ENCODE measurements at places on chromosomes 6 and 20.

DNA sequence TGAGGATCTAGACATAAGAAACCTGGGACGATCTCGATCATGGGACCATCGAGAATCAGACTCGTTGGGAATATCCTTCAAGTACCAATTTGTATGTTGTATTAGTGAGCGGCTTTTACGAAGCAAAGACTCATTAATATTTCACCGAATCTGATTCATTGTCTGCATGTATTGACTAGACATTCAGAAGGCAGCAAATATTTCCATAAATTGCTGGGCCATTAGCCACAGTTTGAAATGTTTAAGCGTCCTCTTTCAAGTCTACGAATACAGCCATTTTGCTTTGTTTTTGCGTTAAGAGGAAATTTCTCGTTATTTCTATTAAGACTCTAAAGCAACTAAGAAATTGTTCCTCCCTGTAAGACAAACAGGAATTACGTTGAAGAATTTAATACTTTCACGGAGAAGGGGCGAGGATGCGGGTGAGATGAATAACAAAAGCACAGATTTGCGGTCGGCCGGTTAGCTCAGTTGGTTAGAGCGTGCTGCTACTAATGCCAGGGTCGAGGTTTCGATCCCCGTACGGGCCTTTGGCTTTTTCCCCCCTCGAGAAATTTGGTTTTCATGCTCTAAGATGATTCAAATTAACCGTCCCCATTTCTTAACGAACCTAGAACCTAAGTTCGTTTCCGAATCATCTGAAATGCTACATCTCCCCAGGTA lies 18.5 kb downstream of the POM121L2 start:
- peak; percentile 63 for DNase-seq

DNA sequence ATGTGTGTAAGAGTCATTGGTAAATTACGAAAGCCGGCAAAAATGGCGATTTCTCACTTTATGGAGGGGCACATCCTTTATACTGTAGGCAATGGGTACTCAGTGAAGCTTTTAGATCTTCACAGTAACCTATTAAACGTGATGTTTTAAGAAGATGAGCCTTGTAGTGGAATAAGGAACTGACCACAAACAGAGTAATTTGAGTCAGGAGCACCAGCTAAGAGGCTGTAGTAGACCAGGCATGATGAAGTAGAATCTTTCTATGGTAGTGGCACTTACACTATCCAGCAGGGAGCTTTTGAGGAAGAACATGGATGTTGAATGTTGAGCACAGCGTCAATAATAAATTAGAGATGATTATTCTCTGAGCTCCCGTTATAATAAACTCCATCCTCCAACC lies 65.9 kb downstream of the HIVEP2 start:
- no peak for DNase-seq

GRCh38 chr20:43658069-43658722 lies 8.7 kb upstream of the MYBL2 start:
- DNase-seq = no peak

DNA sequence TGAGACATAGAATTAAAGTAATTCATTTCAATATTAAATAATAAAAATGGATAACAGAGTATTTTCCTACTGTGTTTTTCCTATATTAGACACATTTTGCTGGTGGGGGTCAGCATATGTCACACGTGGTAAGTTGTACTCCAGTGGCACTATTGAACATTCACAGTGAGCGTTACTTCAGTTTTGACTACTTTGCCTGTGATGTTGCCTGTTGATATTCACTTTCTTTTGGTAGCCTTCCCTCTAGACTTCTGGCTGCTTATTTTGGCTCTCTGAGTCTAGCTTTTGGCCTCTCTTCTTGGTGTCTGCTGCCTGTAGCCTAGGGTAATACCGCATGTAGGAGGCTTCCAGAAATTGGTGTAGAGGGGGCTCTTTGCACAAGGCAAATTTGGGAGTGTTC lies 64.4 kb upstream of the TFB1M start:
- no peak for DNase-seq

DNA sequence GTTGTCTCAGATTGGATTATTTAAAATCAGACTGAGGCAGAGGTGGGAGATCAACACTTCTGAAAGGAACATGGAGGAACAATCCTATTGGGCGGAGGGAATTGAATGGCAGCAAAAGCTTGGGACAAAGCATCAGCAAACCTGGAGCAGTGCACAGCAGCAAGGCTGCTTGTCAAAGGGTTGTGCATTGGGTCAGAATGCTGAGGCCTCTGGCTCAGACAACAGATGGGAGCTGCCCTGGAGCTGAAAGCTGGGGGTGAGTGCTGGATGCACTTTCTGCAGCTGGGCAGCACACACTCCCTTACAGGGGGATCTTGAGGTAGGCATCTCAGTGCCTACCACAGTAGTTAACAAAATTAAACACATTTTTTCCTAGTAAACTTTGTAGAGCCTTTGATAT lies 634.4 kb upstream of the MMS22L start:
- DNase-seq = no peak

DNA sequence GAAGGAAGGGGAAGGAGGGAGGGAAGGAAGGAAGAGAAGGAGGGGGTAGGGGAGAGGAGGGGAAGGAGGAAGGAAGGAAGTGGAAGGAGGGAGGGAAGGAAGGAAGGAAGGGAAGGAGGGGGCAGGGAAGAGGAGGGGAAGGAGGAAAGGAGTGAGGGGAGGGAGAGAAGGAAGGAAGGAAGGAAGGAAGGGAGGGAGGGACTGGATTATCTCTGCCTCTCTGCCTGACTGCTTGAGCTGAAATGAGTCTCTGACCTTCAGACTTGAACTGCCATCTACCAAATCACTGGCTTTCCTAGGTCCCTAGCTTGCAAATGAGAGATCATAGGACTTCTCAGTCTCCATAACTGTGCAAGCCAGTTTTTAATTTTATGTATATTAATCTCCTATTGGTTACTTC lies 436.8 kb downstream of the PREX1 start:
- no peak for DNase-seq

- peak; percentile 29 for DNase-seq
Observed at GRCh38 chr20:44187772-44188709, 1.1 kb upstream of the JPH2 start.

DNA sequence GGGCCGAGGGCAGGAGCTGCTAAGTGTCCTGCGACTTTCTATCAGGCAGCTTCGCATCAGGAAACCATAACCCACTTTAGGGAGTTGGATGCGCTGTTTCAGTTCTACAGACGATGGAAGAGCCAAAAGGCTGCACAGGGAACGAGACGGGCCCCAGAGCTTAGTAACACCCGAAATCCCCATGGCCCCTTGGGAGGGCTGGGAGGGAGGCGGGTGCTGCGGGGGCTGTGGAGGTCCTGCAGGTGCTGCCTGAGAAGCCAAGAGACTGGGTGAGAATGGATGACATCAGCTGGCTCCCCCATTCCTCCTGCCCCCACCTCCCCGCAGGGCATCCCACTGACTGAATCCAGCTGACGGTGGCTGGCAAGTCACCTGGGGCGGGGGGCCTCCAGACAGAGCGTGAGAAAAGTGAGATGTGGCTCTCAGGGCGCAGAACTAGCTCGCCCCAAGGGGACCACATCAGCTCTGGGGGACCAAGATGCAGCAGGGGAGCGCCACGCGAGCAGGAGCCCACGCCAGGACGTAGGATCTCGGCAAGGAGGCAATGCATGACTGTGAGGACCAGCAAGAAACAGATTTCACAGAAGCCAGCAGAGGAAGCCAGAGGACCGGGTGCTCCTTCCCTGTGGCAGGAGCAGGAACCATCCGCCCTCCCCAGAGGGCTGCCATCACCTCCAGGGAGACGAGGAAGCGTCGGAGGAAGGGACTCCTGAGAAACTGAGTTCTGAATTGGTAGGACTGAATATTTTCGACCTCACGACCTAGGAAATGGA lies 36.8 kb downstream of the PNLDC1 start:
- no peak for DNase-seq

GRCh38 chr6:47098570-47098993 lies 56.5 kb upstream of the ADGRF1 start:
- DNase-seq = no peak

DNA sequence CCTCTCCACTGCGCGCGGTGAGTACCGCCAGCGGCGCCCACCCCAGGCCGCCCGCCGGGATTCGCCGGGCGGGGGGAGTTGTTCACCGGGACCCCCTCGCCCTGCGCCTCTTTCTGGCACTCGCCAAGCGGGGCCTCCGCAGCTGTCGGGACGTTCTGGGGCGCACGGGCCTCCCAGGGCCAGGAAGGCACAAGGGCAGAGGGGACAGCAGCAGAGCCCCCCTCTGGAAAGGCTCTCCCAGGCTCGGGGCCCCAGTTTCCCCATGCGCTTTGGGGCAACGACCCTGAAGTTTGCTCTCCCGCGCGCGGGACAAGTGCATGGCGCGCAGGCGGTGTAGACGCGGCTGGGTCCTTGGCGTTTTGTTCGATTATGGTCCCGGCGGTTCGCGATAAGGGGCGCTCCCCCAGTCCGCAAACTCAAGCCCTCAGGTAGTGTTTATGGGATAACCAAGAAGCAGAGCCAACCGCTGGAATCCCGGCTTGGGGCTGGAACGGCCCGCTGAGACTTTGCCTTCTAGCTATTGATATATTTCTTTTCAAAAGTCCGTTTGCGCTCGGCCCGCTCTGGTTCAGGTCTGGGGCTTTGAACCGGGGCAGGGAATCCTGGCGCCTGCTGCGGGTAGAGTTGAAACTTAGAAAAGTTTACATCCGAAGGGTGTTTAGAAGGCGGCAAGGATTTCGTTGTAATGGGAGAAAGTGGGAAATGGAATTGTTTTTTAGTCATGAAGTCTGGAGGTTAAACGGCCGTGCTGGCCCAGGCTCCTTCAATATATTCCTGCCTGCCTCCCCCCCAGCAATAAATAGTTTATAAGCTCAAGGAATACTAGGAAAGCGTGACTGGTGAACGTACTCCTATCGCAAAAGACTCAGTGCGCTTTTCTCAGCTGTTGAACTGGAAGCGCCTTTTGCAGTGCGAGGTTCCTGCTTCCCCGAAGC lies 595 bp downstream of the EYA2 start:
- peak; percentile 83 for DNase-seq

DNA sequence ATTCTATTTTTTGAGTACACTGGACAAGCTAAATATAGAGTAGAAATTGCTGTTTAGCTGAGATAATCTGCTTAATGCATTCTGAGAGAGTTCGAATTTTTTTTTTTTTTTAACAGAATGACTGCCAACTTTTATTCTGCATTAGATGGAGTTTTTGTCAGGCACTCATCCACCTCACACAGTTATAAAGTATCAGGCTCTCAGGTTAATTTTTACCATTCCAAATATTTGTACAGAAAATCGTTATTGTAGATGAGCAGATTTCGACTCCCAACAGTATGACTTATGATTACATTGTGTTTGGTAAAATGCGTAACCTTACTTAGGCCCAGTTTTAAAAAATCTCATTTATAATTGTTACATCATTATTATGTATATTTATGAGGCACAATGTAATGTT lies 1731.0 kb downstream of the GRIK2 start:
- DNase-seq = no peak

DNA sequence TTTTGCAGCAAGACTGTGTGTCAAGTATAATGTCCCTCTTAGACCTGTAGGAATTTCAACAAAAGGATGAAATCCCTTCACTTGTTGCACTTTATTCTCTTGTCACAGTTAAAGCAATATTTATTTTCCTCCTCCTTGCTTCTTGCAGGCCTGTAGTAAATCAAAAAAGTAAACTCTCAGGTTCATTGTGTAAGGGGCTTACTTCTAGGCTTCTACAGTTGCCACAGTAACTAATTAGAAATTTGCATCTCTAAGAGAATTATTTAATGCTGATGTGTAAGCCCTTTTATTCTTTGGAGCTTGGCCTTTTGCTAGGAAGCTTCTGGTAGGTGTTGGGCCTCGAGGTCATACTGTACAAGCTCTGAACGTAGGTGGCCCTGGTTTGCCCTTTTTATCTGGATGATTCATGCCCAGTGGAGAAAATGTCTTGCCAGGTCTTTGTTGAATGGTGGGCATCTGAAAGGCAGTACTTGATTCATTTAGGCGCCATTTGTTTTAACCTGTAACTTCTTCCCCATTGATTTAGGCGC lies 47.4 kb upstream of the OLIG3 start:
- no peak for DNase-seq

All from eye (tissue), 1 donor.